ENCODE measurements at places on chromosomes 5 and 9. TPM values are rescaled to one million over a fixed set of nuclear protein-coding genes. Genes with fewer than 3 reads are reported as not detected.

DNA sequence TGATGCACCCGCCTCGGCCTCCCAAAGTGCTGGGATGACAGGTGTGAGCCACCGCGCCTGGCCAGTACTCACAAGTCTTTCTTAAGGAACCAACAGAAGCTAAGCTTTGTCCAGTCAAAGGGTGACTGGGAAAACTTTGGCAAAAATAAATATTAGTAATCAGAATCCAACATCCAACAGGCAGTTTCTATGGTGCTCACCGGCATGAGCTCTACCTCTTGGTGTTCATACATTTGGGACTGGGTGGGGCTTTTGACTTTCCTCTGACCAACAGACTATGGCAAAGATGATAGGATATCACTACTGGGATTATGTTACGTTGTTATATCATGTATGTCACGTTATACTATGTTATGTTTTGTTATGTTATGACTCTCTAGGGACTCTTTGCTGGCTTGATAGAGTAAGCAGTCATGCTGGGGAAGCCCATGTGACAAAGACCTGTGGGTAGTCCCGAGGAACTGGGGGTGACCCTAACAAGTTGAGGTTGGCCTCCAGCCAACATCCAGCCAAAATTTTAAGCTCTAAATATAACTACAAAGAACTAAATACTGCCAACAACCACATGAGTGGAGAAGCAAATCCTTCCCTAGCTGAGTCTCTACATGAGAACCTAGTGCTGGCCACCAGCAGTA, 6.0 kb downstream of the RASGEF1C start:
- DNase-seq = no peak

CBY3 gene
- total RNA-seq = not detected

SYK gene
- total RNA-seq = not detected

DNA sequence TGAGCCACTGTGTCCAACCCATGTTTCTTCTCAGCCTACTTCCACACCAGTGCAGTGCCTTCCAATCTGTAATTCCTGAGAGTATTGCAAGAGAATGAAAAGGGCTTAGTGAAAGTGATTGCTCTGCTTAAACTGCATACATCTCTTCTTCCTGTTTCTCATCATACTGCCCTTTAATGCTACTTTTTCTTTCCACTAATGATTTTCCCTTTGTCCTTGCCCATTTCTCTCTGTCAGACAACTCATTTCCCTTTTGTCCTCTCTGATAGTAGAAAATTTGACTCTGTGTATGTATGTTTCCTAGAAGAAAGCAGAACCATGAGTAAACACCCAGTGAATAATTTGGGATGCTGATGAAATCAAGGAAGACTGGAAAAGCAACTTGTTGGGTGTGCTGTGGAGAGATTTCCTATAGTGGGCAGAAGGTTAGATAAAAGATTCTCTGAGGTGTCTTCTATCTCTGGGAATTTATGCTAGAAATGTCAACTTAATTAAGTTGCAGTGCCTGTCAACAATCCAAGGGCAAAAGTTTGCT, 102.2 kb upstream of the CHD1 start:
- no peak for DNase-seq

GRCh38 chr9:90972057-90972456, 170.4 kb downstream of the SYK start:
- no peak for DNase-seq

GMCL2 gene
- not detected for total RNA-seq

IFNA13 gene
- total RNA-seq = not detected

- DNase-seq = no peak
Measured at GRCh38 chr5:58834242-58835225, 251.7 kb downstream of the RAB3C start.
